ENCODE measurements at places on chromosomes 1 and 21. TPM values are rescaled to one million over a fixed set of nuclear protein-coding genes. Genes with fewer than 3 reads are reported as not detected.

DNA sequence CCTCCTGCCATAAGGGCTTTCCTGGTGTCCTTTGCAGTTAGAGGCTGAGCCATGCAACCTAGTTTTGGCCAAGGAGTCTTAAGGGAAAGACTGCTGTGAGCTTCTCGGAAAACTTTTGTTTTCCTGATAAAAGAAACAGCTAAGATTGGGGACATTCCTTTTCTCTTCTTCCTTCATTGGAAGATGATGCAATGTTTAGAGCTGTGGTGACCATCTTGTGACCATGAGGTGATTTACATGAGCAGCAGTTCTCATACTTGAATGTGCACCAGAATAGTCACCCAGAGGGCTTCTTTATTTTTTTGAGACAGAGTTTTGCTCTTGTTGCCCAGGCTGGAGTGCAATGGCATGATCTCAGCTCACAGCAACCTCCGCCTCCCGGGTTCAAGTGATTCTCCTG lies 20.4 kb upstream of the SMAP2 start:
- peak overlapping the region; percentile 53 for H3K27ac ChIP-seq
- H3K27me3 ChIP-seq = no peaks in the 10 kb centered on the region
- H3K4me1 ChIP-seq = no peaks in the 10 kb centered on the region
- no peak for DNase-seq

DNA sequence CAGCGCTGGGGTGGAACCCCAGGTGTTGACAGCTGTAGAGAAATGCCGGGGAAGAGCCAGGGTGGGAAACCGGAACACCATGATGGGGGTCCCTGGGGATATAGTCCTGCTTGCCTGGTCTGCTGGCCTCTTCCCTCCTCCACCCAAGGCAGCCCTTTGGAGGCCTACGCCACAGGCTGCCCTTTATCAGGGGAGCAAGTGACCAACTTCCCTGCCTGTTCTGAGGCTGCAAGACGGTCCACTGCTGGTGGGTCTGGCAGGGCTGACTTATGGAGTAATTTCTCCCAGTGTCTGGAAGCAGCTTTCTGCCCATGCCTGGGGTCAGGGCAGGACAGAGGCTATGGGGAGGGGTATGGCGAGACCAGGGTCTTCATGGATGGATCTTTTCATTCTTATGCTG lies 50.8 kb upstream of the EDN2 start:
- no peaks in the 10 kb centered on the region for H3K27me3 ChIP-seq
- DNase-seq = no peak
- H3K27ac ChIP-seq = no peak overlapping the region
- H3K4me1 ChIP-seq = peaks cover 12% of the 10 kb centered on the region
- no peak overlapping the region for H3K4me3 ChIP-seq
- no peaks in the 10 kb centered on the region for H3K36me3 ChIP-seq

GRCh38 chr1:212453156-212453857 lies 20.6 kb downstream of the NENF start:
- H3K36me3 ChIP-seq = no peaks in the 10 kb centered on the region
- no peak overlapping the region for H3K4me3 ChIP-seq
- no peak for DNase-seq
- no peaks in the 10 kb centered on the region for H3K27me3 ChIP-seq

DNA sequence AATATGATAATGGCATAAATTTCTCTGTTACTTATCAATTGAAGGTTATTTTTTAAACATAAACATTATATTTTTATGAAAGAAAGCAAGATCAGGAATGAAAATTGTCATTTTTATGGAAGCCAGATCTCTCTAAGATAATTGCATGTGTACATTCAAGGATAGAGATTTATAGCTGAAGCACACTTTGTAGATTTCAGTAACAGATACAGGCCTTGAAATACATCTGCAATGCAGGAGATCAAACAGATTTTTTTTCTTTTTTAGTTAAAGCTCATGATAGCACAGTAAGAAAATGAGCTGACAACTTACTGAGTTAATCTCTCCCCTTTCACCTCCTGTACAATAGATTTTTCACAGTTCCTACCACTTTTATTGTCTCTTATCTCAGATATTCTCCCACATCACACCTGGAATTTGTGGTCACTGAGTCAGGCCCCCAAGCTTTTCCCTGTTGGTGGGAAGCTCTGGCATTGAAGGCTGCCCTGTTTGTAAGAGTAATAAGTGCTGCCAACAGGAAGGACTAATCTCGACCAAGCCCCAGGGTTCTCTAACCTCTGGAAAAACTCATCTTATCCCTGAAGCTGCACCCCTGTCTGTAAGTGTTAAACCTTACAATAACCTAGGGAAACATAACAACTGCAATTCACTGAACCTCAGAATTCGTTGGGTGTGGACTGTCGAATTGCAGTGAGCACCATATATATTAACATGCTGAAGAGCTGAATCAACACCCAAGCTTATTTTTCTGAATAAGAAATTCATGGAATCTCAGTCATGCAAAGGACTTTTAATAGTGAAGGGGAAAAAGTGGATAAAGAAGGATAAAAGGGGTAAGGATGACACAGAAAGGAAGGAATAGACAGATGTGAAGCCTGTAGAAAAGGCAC lies 599.0 kb downstream of the LMO4 start:
- H3K4me3 ChIP-seq = no peak overlapping the region
- H3K27ac ChIP-seq = no peak overlapping the region
- no peaks in the 10 kb centered on the region for H3K27me3 ChIP-seq
- no peaks in the 10 kb centered on the region for H3K4me1 ChIP-seq
- DNase-seq = no peak

DNA sequence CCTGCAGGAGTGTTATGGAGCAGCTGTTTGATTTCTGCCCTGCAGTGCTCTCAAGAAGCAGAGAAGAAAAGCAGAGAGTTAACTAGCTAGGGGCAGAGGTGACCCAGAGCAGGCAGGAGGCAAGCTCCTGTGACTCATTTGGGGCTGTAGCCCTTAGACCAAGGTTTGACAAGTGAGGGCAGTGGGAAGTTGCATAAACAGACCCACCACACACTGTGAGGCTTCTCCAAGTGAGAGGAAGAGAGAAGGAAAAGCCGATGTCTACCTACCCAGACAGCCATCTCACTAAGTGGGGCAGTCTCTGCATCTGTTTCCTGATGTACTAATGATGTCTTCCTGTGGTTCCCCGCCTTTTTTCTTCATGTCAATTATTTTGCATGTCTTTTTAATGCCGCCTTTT lies 159.9 kb upstream of the NR5A2 start:
- H3K36me3 ChIP-seq = no peaks in the 10 kb centered on the region
- no peak for DNase-seq
- no peaks in the 10 kb centered on the region for H3K27me3 ChIP-seq

DNA sequence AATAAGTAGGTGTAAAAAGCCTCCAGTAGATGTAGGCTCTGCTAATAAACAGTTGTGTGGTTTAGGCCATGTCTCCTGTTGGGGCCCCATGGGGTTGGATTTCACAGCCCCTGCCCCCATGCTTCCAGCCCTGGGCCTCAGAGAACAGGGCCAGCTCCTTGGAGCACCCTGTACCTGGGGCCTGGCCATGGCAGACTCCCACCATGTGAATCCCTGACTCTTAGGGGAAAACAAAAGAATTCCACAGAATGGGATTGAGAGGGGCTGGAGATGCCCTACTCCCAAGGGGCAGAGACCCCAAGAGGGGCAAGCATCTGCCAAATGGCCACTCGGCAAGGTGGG lies 11.5 kb downstream of the LRP8 start:
- no peaks in the 10 kb centered on the region for H3K36me3 ChIP-seq
- no peak overlapping the region for H3K27ac ChIP-seq
- H3K4me1 ChIP-seq = peaks cover 22% of the 10 kb centered on the region

- H3K27ac ChIP-seq = no peak overlapping the region
- no peaks in the 10 kb centered on the region for H3K36me3 ChIP-seq
- H3K27me3 ChIP-seq = no peaks in the 10 kb centered on the region
Observed at GRCh38 chr1:65151641-65152040, 3.6 kb downstream of the AK4 start.

- H3K27ac ChIP-seq = no peak overlapping the region
- DNase-seq = no peak
- no peaks in the 10 kb centered on the region for H3K36me3 ChIP-seq
- no peak overlapping the region for H3K4me3 ChIP-seq
- no peaks in the 10 kb centered on the region for H3K4me1 ChIP-seq
Observed at GRCh38 chr1:12776801-12777557, 3.4 kb downstream of the PRAMEF12 start.

DNA sequence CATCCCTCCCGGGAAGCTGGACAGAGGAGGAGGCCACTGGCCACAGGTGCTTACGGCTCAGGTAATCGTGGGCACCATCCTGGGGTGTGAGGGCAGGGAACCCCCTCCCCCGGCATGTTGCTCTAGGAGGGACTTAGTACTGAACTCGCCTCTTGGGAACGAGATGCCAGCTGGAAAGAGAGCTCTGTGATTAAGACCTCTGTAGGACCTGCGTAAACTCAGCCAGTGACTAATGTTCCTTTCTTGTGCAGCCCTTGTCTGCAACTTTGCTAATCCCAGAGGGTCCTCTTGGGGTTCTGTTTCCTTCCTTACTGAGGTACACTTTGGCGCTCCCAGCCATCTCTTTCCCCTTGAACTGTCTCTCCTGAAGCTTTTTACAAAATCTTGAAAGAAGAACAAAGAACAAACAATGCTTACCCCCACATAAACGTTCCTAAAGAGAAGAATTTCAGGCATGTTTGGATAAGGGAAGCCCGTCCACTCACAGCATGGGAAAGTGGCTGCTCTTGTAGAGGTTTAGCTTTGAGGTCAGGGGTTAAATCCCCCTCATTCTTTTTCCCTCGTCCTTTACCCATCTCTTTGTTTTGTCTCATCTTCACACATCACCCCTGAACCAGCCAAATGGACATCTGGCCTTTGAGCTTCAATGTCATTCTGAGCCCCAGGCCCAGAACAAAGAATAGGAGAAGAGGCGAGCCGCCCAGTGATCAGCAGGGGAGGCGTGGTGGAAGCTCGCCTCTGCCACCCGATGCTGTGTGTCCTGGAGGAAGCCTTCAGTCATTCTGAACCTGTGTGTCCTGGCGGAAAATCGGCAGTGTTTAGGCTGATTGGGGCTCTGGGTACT lies 37.4 kb downstream of the CITED4 start:
- no peaks in the 10 kb centered on the region for H3K36me3 ChIP-seq
- no peaks in the 10 kb centered on the region for H3K4me1 ChIP-seq
- H3K4me3 ChIP-seq = no peak overlapping the region
- peak; percentile 35 for DNase-seq
- peak overlapping the region; percentile 20 for H3K27ac ChIP-seq

GRCh38 chr1:115727706-115728249 lies 40.7 kb downstream of the CASQ2 start:
- peak overlapping the region; percentile 65 for H3K27ac ChIP-seq
- peaks cover 4% of the 10 kb centered on the region for H3K4me1 ChIP-seq
- no peaks in the 10 kb centered on the region for H3K27me3 ChIP-seq
- H3K4me3 ChIP-seq = no peak overlapping the region
- peak; percentile 89 for DNase-seq
- no peaks in the 10 kb centered on the region for H3K36me3 ChIP-seq

DNA sequence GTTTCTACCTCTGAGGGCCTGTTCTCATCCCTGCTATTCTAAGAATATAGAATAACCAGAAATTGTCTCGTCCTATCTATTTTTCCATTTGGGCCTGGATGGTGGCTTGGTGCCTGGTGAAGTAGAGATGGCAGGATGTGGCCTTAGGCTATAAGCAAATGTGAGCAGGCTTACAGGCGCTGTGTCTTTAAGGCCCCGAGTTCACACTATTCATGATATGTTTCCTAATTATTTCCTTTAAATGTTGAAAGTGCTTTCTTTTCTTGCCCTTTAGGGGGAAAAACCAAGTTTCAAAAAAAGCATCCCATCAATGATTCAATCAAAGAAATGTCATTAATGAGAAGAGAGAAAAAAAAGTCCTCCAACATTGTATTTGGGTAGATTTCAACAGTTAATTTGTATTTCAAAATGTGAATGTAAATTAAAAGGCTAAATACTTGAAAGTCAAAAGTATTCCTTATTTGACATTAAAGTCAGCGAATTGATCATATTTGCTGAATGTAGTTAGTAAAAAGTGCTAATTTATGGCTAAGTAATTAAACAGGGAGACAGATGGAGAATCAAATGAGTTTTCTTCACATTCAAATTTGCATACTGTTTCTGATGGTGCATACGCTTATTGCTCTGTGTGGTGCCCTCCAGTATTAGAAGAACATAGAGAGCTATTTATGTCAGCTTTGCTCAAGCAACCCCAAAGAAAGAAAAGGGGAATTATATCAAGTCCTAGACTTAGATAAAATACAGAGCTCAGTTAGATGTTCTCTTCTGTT lies 34.0 kb upstream of the HUNK start:
- no peak overlapping the region for H3K4me3 ChIP-seq
- no peak for DNase-seq
- H3K27ac ChIP-seq = no peak overlapping the region
- H3K27me3 ChIP-seq = no peaks in the 10 kb centered on the region
- no peaks in the 10 kb centered on the region for H3K36me3 ChIP-seq

DNA sequence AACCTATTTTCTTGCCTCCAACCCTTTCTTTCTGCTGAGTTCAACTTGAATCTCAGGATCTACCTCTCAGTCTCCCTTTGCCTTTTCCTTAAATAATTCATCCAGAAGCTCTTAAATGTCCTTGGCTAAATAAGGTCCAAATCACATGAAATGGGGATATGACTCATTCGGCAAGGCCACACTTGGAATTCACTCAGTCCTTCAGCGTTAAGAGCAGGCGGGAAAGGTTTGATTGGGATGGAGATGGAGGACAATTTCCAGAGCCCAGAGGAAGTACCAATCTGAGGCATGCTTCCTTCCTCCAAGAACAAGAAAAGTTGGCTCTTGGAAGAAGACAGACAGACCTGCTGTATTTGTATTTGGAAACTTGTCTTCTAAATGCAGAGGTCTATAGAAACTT lies 128.5 kb downstream of the PROX1 start:
- H3K4me3 ChIP-seq = no peak overlapping the region
- no peak for DNase-seq
- H3K4me1 ChIP-seq = no peaks in the 10 kb centered on the region
- no peaks in the 10 kb centered on the region for H3K36me3 ChIP-seq

- no peak overlapping the region for H3K27ac ChIP-seq
- H3K4me1 ChIP-seq = peaks cover 4% of the 10 kb centered on the region
- H3K4me3 ChIP-seq = no peak overlapping the region
- peak; percentile 15 for DNase-seq
- H3K27me3 ChIP-seq = peaks cover 2% of the 10 kb centered on the region
- no peaks in the 10 kb centered on the region for H3K36me3 ChIP-seq
Observed at GRCh38 chr1:214106375-214106774, 118.6 kb downstream of the PROX1 start.

DNA sequence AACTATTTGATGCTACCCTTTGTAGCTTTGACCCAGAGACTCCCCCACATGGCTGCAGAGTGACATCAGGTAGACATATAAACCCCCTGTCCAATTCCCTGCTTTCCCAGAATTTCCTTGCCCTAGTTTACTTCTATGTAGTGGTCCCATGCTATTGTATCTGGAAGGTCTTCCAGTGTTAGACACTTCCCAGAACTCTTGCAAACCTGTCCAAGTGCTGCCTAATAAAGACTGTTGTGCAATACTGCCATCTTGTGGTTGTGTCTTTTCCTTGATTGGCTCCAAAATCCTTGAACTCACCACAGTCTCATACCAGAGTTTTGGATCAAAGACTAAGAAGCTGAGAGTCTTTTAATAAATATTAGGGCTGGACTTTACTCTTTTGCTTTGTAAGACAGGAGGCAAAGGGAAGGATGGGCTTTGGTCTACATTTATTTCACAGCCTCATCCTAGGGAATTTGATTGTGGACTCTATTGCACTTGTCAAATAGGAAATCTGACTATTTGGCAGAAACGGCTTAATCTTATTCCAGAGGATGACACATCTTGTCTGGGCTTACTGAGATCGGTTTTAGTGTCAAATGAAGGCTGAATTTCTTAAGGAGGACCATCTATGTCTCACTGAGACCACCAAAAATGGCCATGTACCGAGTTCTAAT lies 169.9 kb downstream of the LRRC7 start:
- no peak overlapping the region for H3K27ac ChIP-seq
- H3K27me3 ChIP-seq = no peaks in the 10 kb centered on the region
- peaks cover 11% of the 10 kb centered on the region for H3K4me1 ChIP-seq

Gene EDARADD
- 2.3 TPM for total RNA-seq

Gene KCNJ9
- total RNA-seq = not detected

Gene CNIH3
- total RNA-seq = 3.1 TPM

Gene SPATA17
- 13.4 TPM for total RNA-seq

Gene NT5C1A
- not detected for total RNA-seq

Measured in lung (tissue), 17 donors.